ENCODE measurements at places on chromosomes 2 and 18.

GRCh38 chr2:106521016-106521415, 33.9 kb downstream of the CD8B2 start:
- DNase-seq: no peak

DNA sequence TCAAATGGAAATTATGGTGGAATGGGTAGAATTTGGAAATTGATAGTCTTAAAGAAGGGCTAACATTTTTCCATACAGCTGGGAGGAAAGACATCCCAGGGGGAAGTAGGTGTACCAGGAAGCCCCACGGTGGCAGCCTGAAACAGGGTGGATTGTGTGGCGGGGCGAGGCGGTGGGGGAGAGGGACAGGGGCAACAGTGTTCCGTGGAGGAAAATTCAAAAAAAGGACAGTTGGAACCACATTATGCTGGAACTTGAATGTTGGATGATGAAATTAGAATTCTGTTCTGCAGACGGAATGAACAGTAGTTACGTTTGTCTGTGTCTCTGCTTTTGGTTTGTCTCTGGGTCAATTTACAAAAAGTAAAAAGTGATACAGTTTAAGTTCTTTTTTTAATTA, 10.6 kb upstream of the CIB4 start:
- no peak for DNase-seq

GRCh38 chr2:207974216-207974605, 51.1 kb downstream of the PLEKHM3 start:
- no peak for DNase-seq

DNA sequence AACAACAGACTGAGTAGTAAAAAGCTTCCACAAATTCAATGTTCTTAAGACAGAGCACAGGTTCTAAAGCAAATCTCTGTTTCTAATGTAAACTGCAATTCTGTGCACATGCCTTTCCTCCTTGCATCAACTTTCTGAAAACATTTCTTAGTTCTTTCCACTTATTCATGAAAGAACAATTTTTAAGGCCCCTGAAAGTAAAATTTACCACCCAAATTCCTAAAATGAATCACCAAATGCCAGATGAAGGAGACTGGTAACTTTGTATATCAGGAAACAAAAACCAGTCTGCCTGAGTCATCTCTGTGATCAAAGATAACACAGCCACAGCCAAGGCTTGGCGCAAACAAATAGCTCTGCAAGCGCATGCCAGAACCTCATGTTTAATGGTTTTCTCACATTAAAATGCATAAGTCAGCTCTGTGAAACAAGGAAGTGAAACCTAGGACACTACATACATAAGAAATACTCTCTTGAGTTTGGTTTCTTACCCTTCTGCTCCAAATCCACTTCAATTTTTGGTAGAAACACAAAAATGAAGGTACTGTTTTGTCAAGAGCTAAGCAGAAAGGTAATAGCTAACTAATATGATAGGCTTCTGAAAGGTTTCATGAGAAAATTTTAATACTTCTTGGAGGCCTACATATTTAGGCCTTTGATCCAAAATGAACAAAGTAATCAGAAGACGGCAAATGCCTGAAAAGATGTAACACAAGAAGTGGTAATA, 169.4 kb downstream of the THADA start:
- DNase-seq: peak; percentile 65

GRCh38 chr2:57536535-57537231, 509.9 kb upstream of the VRK2 start:
- DNase-seq: no peak

DNA sequence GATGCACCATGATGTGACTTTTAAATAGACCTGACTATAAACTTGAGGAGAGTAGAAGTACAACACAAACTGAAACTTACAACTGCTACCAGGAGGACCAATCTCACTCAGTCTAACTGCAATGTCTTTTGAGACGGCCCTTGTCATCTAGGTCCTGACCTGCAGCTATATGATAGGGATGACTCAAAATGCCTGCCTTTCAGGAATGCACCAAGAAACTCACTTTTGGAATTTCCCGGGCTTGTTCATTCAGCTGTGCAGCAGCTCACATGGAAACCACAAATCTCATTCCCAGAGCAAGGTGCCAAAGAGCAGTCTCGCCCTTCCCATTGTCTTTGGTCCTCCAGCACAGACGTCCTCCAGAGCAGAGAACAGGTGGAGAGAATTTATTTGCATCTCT, 113.7 kb downstream of the SPOPL start:
- DNase-seq: no peak

Data from tongue (tissue), 3 donors.